ENCODE measurements at places on chromosomes 1 and 21. TPM values are rescaled to one million over a fixed set of nuclear protein-coding genes. Genes with fewer than 3 reads are reported as not detected.

DNA sequence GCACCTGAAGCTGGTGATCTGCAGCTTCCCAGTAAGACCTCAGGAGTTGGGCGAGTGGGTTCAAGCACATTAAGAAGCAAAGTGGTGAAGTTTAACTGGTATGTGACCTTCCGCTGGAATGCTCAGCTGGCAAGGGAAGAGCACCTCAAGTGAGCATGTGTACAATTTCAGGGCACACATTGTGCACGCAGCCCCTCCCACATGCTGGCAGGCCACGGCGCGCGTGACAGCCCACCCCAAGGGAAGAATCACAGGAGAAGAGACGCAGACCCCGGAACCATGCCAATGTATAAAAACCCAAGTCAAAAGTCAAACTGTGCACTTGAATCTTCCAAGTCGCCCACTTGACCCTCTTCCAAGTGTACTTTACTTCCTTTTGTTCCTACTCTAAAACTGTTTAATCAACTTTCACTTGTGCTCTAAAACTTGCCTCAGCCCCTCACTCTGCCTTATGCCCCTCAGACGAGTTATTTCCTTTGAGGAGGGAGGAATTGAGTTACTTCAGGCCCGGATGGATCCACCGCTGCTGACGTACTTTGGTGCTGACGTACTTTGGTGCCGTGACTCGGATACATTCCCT, 20.0 kb downstream of the LRRC3 start:
- H3K4me3 ChIP-seq = no peak overlapping the region
- no peaks in the 10 kb centered on the region for H3K27me3 ChIP-seq
- no peaks in the 10 kb centered on the region for H3K36me3 ChIP-seq
- no peaks in the 10 kb centered on the region for H3K4me1 ChIP-seq
- H3K27ac ChIP-seq = no peak overlapping the region

GRCh38 chr1:232084584-232085223, 458.1 kb downstream of the DISC1 start:
- H3K27me3 ChIP-seq = no peaks in the 10 kb centered on the region
- H3K4me3 ChIP-seq = no peak overlapping the region
- no peaks in the 10 kb centered on the region for H3K36me3 ChIP-seq
- no peak overlapping the region for H3K27ac ChIP-seq
- no peak for DNase-seq
- H3K4me1 ChIP-seq = no peaks in the 10 kb centered on the region

DNA sequence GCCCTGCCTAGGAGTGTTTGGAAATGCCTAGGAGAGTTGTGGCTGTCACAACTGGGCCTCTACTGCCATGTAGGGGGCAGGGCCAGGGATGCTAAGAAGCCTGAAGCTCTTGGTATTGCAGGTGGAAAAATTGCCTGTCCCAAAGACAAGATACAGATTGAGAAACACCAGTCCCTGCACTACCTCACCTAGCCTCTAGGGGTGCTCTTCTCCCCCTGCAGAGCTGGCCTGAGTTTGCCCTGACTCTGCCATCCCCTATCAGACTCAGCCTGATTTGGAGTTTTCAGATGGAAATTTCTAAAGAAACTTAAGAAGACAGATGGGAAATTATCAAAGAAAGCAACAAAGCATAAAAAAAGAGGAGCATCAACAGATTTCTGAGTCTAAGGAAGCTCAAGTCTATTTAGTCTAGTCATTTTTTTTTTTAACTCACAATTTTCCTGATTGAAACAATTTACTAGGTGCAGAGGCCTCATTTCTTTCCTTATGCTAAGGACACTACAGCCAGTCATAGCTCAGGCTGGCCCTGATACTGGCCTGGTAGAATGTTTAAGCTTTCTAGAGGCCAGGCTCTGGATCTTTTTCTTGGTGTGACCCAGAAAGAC, 61.4 kb upstream of the LRRN2 start:
- H3K36me3 ChIP-seq = no peaks in the 10 kb centered on the region
- DNase-seq = no peak
- no peaks in the 10 kb centered on the region for H3K4me1 ChIP-seq
- H3K27ac ChIP-seq = no peak overlapping the region
- H3K4me3 ChIP-seq = no peak overlapping the region
- H3K27me3 ChIP-seq = peaks cover 1% of the 10 kb centered on the region

DNA sequence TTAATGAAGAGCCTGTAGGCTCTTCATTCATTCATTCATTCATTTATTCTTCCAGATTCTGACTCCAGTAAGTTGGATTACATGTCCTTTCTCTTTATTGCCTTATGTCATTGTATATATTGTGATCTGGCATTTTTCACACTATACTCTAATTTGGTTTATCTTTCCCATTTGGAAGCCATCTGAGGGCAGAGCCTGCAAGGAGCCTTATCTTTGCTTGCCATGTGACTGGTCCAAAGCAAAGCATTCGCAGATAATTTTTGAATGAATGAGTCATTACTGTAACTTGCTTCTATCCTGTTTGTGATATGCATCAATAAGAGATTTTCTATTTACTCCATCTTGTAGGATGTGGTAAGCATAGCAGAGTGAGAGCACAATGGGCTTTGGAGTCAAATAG, 108.4 kb upstream of the DAB1 start:
- no peak overlapping the region for H3K4me3 ChIP-seq
- H3K4me1 ChIP-seq = no peaks in the 10 kb centered on the region
- no peak for DNase-seq

DNA sequence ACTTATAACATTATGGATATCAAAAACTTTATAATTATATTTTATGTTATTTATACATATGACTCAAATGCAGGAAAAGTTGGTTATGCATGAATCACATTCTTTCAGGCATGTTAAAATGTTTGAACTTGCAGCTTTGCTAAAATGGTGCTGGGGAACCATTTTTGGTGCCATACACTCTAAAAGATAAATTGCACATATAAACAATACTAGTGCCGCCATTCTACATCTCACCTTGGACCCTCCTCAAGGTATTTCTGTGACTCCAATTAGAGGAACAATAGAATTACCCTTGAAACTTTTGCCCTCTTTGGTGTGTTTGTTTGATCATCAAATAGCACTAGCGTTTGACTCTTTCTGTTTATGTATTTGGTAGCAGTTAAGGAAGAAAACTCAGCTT, 997 bp downstream of the PRKACB start:
- no peak for DNase-seq
- H3K4me3 ChIP-seq = no peak overlapping the region
- H3K4me1 ChIP-seq = peaks cover 3% of the 10 kb centered on the region
- no peak overlapping the region for H3K27ac ChIP-seq
- H3K36me3 ChIP-seq = no peaks in the 10 kb centered on the region
- H3K27me3 ChIP-seq = no peaks in the 10 kb centered on the region

- peak overlapping the region; percentile 61 for H3K27ac ChIP-seq
- no peaks in the 10 kb centered on the region for H3K27me3 ChIP-seq
- no peak overlapping the region for H3K4me3 ChIP-seq
Observed at GRCh38 chr1:167663002-167663772, 33.2 kb downstream of the RCSD1 start.

GRCh38 chr1:208524376-208524775, 280.2 kb upstream of the PLXNA2 start:
- no peak overlapping the region for H3K4me3 ChIP-seq
- H3K36me3 ChIP-seq = no peaks in the 10 kb centered on the region
- H3K4me1 ChIP-seq = no peaks in the 10 kb centered on the region
- H3K27ac ChIP-seq = no peak overlapping the region

- DNase-seq = no peak
- no peak overlapping the region for H3K4me3 ChIP-seq
- no peaks in the 10 kb centered on the region for H3K27me3 ChIP-seq
- H3K4me1 ChIP-seq = no peaks in the 10 kb centered on the region
- H3K36me3 ChIP-seq = no peaks in the 10 kb centered on the region
Observed at GRCh38 chr1:234745276-234745675, 135.3 kb upstream of the IRF2BP2 start.

GRCh38 chr1:25430967-25431881, 527 bp downstream of the MACO1 start:
- DNase-seq = peak; percentile 43
- H3K27me3 ChIP-seq = no peaks in the 10 kb centered on the region
- H3K4me3 ChIP-seq = peak overlapping the region; percentile 98
- H3K4me1 ChIP-seq = peaks cover 52% of the 10 kb centered on the region

DNA sequence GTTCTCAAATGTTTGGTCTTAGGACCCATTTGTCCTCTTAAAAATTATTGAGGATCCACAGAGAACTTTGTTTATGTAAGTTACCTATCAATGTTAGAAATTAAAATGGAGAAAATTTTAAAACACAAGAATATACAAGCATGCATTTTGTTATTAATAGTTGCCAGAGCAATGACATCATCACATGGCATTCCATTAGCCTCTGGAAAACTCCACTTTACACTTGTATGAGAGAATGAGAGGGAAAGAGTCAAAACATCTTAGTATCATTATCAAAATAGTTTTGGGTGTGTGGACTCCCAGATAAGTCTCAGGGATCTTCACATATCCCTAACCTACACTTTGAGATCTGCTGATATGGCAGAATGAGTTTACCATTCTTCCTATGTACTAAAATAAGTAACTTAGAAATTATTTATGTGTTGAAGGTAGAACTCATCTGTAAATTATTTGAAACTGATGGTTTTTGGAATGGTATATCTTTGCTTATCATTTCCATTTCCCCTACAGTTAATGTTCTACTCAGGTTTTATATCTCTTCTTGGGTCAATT, 48.8 kb downstream of the RNF220 start:
- DNase-seq = no peak
- no peaks in the 10 kb centered on the region for H3K4me1 ChIP-seq
- H3K27me3 ChIP-seq = no peaks in the 10 kb centered on the region
- H3K36me3 ChIP-seq = no peaks in the 10 kb centered on the region
- H3K27ac ChIP-seq = no peak overlapping the region
- no peak overlapping the region for H3K4me3 ChIP-seq

DNA sequence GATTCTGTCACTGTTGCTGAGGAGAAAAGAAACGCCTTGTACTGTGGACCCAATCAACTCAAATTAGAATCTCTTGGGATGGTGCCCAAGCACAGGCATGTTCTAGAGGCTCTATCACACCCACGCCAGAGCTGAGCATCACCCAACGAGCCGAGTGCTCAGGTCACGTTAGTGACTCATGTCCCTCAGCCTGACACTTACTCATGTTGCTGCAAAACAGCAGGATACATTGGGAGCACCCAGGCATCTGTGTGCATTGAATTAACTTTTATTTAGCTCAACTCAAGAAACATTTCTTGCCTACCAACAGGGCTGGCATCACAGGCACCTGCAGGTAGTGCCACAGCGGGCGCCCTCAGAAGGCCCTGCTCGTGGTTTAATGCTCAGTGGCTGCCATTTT, 149.8 kb downstream of the ETS2 start:
- H3K27me3 ChIP-seq = no peaks in the 10 kb centered on the region
- H3K4me1 ChIP-seq = peaks cover 39% of the 10 kb centered on the region
- no peak overlapping the region for H3K27ac ChIP-seq
- H3K4me3 ChIP-seq = no peak overlapping the region

GRCh38 chr21:34642211-34643075, 26.4 kb upstream of the CLIC6 start:
- H3K4me1 ChIP-seq = peaks cover 6% of the 10 kb centered on the region
- no peak overlapping the region for H3K4me3 ChIP-seq
- no peak for DNase-seq
- H3K27me3 ChIP-seq = no peaks in the 10 kb centered on the region
- no peak overlapping the region for H3K27ac ChIP-seq
- no peaks in the 10 kb centered on the region for H3K36me3 ChIP-seq

DNA sequence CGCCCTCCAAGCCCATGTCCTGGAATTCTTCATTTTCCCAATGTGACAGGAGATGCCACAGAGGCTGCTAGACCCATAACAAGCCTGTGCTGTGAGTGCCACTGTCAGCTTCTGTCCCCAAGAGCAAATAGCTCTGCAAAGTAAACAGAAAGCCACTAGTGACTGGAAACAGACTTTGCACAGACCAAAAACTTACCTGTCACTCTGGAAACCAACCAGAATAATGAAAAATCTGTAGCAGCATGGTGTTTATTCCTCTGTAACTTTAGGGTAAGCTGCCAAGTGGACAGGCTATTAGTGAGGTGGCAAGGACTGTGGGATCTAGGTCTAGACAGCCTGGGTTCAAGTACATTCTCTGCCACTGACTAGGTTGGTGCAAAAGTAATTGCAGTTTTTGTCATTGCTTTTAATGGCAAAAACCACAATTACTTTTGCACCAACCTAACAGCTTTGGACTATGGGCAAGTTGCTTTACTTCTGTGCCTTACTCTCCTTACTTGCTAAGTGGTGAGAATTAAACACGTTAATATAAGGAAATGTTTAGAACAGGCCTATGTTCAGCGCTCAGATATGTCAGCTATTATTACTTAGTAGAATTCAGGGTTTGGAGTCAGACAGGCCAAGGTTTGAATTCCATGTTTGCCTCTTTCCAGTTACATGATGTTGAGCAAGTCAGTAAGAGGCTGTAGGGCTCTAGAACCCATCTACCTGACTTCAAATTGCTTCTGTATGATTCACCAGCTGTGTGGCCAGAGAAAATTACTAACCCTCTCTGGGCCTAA, at the start of gene C8B:
TSS of gene C8B (minus strand) at position 100 of the 782 bp plus-strand sequence. CDS start at position 33, 67 bp downstream.
- H3K27ac ChIP-seq = no peak within 1 kb of the TSS
- H3K4me1 ChIP-seq = no peaks in the 10 kb centered on the region
- H3K4me3 ChIP-seq = no peak within 1 kb of the TSS
- no peaks in the 10 kb centered on the region for H3K36me3 ChIP-seq
- H3K27me3 ChIP-seq = no peaks in the 10 kb centered on the region

- no peak for DNase-seq
- H3K4me3 ChIP-seq = no peak overlapping the region
- no peaks in the 10 kb centered on the region for H3K27me3 ChIP-seq
Observed at GRCh38 chr1:41587791-41588190, 103.3 kb upstream of the EDN2 start.

GRCh38 chr1:200923601-200924000, 28.9 kb downstream of the INAVA start:
- H3K4me1 ChIP-seq = no peaks in the 10 kb centered on the region
- no peaks in the 10 kb centered on the region for H3K36me3 ChIP-seq
- H3K27ac ChIP-seq = no peak overlapping the region
- no peaks in the 10 kb centered on the region for H3K27me3 ChIP-seq

DNA sequence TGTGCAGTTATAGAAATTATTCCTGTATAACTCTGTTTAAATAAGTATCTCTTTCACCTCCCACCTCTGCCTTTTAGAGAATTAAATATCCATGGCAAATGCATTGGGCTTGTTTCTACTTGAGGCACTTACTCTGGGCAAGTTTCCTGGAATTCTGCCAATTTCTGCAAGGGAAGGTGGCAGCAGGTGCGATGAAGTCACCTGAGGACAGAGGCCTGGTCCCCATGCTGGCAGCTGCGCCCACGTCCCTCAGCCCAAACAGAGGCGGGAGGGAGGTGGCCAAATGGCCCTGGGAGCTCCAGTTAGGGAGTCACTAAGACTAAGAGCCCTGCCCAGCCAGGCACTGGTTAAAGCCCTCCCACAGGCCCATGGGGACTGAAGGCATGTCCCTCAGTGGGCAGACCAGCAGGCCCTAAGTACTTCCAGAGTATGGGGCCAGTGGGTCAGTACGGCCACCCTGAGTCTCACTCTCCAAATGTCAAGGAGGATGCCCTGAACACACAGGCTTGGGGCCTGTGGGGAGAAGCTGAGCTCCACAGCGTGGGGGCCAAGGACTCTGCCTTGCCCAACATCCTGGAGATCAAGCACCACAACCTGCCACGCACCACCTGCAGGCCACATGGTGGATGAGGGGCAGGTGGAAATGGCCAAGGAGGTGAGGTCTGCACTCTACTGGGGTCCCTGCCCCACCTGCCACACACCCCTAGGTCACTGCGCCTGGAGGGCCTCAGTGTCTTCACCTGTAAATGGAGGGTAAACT, 19.4 kb downstream of the ACOT7 start:
- no peaks in the 10 kb centered on the region for H3K36me3 ChIP-seq
- H3K27me3 ChIP-seq = no peaks in the 10 kb centered on the region

EPHB2 gene
- total RNA-seq = 2.9 TPM

STRIP1 gene
- total RNA-seq = 22.6 TPM

PLA2G2A gene
- total RNA-seq = 9.9 TPM

OR2W3 gene
- not detected for total RNA-seq

RYR2 gene
- total RNA-seq = 1,319 TPM

DIO1 gene
- not detected for total RNA-seq

GSTM5 gene
- total RNA-seq = 2.5 TPM

ANKRD35 gene
- 0.42 TPM for total RNA-seq
